ENCODE measurements at places on chromosomes 4 and X.

DNA sequence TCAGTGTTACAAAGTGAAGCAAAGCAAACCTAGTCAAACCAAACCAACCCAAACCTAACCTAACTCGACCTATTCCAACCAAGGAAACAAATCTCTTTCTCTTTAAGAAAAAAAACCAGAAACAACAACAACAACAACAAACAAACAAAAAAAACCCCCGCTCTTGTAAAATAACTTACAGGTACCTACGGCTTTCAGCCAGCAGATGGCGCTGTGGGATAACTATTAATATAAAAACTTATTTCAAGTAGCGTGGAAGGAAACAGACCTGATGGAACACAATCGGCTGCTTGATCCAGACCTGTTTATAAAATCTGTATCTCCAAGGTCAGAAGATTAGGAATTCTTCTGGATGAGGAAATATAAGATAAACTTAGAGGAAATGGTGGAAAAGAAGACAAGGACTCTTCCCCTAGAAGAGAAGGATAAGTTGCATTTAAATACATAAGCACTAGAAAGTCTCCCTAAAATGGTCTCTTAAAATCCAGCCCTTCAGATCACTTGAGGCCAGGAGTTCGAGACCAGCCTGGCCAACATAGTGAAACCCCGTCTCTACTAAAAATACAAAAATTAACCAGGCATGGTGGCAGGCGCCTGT lies 34.4 kb upstream of the CDKL5 start:
- DNase-seq = peak; percentile 1

DNA sequence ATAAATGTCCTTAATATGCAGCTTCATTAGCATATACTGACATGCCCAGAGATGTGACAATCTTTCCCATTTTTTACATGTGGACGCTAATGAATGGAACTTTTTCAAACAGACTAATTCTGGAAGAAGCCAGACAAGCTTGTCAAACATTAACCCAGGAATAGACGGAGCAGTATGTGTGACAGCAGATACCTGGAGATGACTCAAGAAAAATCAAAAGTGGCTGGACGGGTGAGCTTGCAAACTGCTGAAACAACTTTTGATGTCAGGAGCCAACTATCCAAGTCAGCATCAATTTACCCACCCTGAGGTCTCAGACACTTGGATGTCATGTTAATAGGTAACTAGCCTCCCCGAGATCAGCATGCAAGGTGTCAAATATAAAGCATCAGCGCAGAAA lies 183.0 kb downstream of the PACRGL start:
- no peak for DNase-seq

- no peak for DNase-seq
Observed at GRCh38 chr4:189279188-189279587, 661.5 kb upstream of the FRG1 start.

GRCh38 chr4:99790796-99791617 lies 25.6 kb upstream of the DAPP1 start:
- DNase-seq = no peak

GRCh38 chr4:11430536-11430935 lies 1.8 kb upstream of the HS3ST1 start:
- no peak for DNase-seq

GRCh38 chrX:13179586-13179985 lies 135.2 kb upstream of the FAM9C start:
- no peak for DNase-seq
